ENCODE measurements at places on chromosomes 2 and 18.
A peak's percentile ranks its signal among the peaks of the same experiment; 100 is the strongest.

DNA sequence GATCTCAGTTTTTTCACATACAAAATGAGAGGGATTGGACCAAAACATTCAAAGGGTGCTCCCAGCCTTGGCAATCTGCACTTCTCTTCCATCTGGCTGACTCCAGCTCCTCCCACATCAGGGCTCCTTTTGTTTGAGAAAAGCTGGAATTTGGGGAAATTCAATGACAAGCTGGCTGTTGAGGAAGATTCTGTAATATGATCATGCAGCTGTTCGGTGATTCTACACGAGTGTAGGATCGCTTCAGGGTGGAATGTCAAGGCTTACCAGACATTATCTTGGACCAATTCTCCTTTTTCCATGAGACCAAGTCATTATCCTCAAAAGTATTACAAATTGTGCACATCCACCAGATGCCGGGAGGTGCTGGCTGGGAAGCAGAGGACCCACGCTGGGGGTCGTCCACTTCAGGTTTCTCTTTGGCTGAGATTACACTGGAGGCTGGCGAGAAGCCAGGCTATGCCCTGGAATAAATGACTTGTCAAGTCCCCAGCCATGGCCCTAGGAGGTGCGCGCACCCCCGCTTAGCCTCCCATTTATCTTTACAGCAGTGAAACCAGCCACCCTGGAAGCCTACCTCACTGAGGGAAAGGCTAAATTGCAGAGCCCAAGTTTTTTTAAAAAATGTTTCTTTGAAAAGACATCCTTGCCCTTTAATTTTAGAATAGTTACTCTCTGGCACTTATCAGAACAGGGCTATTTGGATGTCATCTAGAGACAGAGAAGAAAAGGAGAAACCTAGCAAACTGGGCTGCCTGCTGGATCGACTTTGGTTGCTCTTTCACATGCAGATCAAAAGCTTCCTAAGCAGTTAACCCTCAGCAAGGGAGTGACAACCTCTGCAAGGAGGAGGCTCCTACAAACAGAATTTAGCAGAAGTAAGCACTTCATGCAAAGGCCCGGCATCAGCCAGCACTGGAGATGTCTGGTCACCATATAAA is 42.5 kb upstream of the LCLAT1 start:
- DNase-seq, result no peak

GRCh38 chr2:195961873-195962272 is 106.8 kb downstream of the DNAH7 start:
- no peak for DNase-seq

GRCh38 chr2:54939446-54940118 is 110.7 kb downstream of the RTN4 start:
- DNase-seq, result no peak

DNA sequence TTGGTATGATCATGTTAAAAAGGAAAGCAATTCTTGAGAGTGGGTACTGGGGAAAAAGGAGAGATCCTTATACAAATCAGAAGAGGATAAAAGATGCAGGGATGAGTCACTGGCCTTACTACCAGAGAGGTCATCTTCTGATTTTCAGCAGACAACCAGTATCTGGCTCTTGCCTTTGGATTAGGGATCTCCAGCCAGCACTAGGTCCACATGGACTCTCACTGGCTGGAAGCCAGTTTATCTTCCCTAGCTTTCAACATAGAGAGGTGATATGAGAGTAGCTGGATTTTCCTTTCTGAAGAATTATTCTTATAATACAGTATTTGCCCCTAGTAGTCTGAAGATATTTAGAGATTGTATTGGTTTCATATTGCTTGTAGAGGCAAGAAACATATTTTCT is 30.2 kb downstream of the CERKL start:
- DNase-seq, result no peak

GRCh38 chr2:48131539-48132270 is 225.4 kb upstream of the FBXO11 start:
- DNase-seq, result peak; percentile 22

DNA sequence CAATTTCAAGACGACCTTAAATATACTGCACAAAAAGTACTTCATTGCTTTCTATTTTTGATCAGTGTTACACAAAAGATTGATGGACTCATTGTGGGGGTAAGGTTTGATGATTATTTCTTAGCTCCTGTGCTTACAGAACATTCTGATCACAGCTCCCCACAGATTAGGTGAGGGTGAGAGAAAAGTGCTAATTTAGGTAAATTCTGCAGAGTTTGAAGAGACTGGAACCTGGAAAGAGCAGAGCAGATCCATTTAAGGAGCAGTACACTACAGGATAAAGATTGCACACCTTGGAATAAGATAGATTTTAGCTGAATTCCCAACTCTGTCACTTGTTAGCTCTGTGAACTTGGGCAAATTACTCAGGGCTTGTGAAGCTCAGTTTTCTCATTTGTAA is 291.9 kb upstream of the CDH7 start:
- DNase-seq, result no peak

- DNase-seq, result no peak
These were observed 17.8 kb upstream of the INO80C start for GRCh38 chr18:35515460-35516130.

- peak; percentile 33 for DNase-seq
These were observed 106.4 kb downstream of the POLE4 start for GRCh38 chr2:75064691-75065396.

DNA sequence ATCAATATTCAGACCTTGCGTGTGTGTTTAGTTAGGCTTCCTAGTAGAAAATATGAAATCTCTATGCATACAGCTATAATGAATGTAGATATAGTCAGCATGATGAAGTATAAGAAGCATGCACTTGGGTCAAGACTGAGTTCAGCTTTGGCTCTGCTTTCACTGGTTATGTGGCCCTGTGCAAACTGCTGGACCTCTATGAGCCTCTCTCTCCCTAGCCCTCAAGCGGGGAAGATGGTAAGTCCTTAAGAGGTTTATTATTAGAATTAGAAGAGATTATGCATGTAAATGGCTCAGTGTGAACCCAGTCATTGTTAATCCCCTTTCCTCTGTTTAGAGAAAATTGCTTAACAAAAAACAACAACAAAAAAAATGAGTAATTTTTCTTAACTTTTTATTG is 178.8 kb upstream of the NXPH2 start:
- DNase-seq, result no peak

GRCh38 chr2:241739177-241739576 is 4.7 kb downstream of the D2HGDH start:
- no peak for DNase-seq

DNA sequence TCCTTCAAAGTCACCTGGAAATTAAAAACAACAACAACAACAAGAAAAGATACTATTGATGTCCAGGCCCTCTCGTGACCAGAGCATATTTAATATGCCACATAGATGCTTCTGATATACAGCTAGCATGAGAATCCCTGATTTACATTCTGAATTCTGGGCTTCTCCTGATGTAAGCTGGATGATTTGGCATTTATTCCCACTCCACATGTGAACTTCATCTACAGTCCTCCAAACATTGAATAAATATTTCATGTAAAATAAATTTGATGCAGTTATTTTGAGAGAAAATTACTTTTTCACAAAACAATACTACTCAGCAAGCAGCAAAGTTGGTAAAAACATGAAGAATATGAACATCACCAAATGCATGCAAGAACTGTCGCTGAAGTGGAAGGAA is 453.2 kb upstream of the SETBP1 start:
- no peak for DNase-seq

DNA sequence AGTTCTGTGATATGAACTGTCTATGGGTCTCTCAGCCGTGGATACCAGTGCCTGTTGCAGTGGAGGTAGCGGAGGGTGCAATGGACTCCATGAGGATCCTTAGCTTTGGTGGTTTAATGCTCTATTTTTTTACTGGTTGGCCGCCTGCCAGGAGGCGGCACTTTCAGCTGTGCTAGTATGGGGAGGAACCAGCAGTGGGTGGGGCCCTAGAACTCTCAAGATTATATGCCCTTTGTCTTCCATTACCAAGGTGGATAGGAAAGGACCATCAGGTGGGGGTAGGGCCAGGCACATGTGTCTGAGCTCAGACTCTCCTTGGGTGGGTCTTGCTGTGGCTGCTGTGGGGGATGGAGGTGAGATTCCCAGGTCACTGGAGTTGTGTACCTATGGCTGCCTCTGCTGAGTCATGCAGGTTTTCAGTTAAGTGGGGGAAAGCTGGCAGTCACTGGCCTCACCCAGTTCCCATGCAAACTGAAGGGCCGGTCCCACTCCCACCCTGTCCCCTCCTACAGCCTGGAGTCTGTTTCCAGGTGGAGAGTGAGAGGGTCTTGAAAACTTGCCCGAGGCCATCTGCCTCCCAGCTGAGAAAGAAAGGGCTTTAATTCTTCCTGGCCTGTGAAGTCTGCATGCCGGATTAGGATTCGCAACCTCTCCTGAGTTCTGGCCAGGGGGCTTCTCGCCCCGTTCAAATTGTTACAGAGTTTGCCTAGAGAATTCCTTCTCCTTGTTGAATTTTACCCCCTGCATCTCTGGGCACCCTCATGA is 14.5 kb downstream of the KCNS3 start:
- DNase-seq, result no peak

DNA sequence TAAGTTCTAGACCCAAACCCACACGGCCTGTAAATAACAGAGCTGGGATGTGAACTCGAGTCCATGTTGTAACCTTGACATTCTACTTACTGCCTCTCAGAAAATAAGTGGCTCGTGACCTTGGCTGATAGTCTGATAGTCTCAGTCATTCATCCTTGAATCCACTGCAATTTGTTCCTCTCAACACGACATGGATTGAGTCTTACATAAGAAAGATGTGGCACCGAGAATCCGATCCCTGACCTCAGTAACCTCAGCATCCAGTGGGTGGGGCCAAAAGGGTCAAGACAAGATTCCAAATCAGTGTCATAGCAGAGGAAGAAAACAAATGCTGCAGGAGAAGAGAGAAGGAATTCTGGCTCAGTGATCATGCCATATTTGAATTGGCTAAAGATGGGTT is 97.6 kb downstream of the MAPRE2 start:
- DNase-seq, result no peak

- DNase-seq, result no peak
These were observed 94.8 kb upstream of the LTBP1 start for GRCh38 chr2:32851777-32852439.

DNA sequence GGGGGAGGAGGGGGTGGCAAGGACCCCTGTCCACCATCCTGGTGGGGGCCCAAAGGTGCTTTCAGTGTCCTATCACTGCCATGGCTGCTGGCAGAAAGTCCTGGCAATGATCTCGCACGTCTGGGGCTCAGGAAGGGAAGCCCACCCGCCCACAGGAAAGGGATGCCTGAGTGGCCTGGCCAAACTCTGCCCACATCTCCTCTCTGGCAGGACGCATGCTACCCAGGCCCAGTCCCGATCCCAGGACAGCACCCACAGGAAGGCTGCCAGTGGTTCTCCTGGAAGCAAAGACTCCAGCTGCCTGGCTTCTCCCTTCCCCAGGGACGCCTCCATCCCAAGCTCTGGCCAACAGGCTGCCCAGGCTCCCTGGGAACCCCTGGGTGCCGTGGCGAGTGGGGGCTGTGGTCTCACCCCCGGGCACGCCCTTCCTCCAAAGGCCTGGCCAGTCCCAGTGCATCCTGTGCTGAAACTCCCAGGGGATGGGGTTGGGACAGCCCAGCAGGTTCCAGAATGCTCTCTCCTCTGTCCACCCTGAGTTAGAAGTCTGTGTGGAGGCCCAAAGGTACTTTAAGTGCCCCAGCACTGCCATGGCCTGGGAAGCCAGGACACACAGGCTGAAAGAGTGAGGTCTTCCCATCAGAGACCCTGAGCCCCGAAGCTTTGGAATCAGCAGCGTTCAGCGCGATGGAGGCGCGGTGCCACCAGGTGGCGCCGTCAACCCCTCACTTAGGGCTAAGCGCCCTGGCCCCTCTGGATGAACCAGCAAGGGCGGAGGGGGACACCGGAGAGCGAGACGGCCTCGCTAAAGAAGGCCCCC is 29.8 kb upstream of the TAF1B start:
- DNase-seq, result peak; percentile 70

DNA sequence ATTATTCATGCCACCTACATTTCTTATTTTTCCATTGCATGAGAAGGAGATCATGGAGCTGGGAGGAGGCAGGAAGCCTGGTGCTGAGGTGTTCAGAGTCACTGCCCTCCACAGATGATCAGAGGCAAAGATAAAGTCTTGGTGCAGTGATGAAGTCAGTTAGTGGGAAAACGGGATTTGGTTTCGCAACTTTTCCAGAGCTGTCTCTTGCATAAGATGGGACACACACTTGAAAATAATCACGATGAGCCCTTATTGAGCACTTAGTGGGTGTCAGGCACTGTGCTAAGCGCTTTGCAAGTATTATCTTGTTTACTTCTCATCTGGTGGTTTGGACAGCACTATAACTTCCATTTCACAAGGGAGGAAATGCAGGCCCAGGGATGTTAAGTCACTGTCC is 222.1 kb upstream of the SMAD2 start:
- DNase-seq, result no peak

DNA sequence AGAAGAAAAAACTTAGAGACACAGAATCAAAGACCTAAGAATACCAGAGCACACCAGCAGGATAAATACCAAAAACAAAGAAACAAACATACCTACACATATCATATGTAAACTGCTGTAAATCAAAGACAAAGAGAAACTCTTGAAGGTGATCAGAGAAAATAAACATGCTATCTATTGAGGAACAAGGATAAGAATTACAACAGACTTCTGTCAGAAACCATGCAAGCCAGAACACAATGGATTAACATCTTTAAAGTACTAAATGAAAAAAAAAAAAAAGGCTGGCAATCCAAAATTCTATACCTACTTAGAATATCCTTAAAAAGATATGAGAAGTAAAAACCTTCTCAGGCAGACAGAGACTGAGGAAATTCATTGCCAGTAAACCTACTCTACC is 51.6 kb upstream of the MGAT4A start:
- no peak for DNase-seq

DNA sequence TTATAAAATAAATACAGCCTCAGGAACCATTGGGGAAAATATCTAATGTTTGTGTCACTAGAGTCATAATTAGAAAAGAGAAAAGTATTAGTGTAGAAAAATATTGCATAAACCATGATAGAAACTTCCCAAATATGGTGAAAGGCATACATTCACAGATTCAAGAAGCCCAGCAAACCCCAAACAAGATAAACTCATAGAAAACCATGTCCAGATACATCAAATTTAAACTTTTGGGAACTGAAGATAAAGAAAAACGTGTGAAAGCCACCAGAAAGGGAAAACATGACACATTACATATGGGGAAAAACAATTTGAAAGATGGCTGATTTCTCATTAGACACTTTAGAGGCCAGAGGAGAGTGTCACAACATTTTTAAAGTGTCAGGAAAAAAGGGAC is 236.5 kb upstream of the FN1 start:
- no peak for DNase-seq
